AG20443 (cell line): ENCODE measurements at places on chromosomes 7 and 10.

GRCh38 chr10:88297103-88297502 is 286.0 kb downstream of the RNLS start:
- no peak for DNase-seq

DNA sequence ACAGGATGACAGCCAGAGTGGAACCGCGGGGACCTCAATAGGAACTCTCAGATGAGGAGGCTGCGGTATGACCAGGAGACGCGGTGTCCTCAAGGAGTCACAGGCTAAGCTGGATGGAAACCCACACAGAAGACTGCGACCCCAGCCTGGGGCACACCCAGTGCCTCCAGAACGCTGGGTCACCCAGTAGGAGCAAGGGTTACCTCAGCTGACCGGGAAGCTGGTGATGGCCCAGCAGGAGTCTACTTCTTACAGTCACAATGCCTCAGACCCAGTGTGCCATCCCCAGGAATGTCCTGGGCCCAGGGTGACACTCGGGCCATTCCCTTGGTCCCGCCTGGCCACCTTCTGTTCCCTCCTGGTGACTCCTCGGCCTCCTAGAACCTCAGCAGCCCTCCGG is 29.9 kb downstream of the CNPY1 start:
- no peak for DNase-seq

DNA sequence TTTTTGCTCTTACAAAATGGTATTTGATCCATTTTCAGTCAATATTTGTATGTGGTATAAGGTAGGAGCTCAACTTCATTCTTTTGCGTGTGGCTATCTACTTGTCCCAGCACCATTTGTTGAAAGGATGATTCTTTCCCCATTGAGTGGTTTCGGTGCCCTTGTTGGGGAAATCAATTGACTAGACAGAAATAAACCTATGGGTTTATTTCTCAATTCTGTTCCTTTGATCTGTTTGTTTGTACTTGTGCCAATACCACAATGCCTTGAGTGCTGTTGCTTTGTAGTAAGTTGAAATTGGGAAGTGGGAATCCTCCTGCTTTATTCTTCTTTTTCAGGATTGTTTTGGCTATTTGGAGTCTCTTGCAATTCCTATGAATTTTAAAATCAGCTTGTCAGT is 41.0 kb downstream of the SNX10 start:
- no peak for DNase-seq

DNA sequence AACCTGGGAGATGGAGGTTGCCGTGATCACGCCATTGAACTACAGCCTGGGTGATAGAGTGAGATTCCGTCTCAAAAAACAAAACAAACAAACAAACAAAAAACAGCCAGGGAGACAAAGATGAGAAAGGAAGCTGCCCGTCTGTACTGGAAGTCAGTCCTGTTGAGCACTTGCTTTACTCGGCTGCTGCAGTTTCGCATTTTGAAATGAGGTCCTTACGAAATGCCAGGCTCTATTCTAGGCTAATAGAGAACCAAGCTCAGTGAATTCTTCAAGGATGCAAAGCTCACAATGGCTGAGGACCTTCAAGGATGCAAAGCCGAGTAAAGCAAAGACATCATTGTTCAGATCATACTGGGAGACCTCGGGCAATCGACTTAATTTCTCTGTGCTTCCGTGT is 333.3 kb downstream of the CALN1 start:
- no peak for DNase-seq

DNA sequence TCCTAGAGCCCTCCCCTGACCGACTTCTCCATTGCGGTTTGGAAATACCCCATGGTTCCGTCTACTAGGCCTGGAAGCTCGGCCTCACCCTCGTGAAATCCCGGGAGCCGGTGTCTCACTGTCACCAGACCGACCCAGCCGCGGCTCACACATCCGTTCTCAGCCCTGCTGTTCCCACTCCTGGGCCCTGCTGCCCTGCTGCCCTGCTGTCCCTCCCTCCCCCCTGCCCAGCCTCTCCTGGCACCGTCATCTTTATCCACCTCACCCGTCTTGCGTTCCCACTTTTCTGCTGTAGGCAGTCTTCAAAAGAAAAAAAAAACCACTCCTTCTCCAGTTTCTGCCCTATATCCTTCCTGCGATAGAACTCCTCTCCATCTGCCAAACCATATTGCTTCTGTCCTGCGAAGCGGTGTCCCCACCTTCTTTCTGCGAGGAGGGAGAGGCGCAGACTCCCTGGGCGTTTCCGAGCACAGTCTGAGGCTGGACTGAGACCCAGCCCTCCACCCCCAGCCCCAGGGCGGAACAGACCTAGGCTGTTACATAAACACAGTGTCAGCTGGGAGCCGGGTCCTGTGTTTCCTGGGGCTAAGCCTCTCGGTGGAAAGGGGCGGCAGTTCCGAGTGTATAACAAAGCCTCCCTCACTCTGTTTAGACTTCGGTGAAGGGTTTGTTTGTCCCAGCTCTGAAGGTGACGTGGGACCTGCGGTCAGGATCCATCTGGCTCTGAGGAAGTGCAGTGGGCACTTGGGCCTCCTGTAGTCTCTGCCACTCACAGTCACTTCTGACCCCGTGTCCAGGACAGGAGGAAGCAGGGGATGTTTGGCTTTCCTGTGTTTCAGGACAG is 2.8 kb downstream of the AGAP3 start:
- peak; percentile 66 for DNase-seq

GRCh38 chr10:101769541-101770180 is 6.3 kb downstream of the FGF8 start:
- DNase-seq, result no peak

DNA sequence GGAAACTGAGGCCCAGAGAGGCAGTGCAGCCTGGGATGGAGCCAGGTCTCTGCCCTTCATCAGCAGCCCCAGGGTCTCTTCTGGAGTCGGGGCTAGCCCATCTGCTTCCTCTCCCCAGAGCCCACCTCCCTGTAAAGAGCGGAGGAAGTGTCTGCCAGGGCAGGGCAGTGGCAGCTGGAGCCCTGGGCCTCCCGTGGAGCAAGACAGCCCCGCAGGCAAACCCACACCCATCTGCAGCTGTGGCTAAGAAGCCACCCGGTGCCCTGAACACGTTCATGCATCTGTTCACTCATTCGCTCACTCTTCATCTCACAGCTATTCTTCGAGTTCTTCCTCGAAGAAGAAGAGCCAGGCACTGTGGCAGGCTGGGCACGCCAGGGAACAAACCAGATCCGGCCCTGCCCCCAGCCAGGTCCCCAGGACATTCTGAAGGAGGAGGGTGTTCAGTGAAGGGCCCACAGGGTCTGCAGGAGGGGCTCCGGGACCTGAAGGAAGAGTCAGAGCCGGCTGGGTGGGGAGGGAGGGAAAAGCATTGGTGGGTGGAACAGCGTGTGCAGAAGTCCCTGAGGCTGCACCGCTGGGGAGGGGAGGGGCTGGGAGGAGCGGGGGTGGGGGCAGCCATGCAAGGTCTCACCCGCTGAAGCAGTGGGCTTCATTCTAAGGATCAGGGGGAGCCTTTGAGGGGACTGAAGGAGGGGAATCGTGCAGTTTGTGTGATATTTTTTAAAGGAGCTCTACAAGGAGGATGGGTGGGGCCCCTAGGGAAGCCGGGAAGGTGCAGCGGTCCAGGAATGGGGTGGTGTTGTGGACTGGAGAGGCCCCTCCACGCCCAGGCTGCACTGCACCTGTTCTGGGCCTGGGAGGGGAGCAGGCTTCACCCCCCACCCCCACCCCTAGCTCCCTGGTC is 99.1 kb downstream of the UNCX start:
- no peak for DNase-seq

DNA sequence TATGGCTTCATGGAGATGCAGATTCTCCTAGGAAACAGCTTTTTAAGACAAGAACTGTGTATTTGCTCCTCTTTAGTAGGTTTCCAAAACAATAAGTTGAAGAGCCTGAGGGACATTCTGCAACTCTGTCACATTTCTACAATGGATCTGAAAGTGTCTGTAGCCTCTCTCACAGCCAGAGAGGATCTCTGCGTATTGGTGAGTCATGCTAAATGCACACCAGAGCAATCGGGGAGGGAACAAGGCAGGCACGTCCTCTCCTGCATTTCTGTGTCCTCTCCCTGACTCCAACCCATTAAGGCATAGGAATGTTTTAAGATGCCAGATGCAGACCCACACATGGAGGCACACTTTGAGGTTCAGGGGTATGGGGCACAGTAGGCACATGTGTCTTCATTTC is 1126.4 kb upstream of the GHITM start:
- DNase-seq, result peak; percentile 20

- peak; percentile 42 for DNase-seq
Measured at GRCh38 chr7:90262438-90262837, 17.5 kb downstream of the CFAP69 start.

GRCh38 chr7:79008786-79009185 is 444.7 kb downstream of the MAGI2 start:
- DNase-seq, result no peak

DNA sequence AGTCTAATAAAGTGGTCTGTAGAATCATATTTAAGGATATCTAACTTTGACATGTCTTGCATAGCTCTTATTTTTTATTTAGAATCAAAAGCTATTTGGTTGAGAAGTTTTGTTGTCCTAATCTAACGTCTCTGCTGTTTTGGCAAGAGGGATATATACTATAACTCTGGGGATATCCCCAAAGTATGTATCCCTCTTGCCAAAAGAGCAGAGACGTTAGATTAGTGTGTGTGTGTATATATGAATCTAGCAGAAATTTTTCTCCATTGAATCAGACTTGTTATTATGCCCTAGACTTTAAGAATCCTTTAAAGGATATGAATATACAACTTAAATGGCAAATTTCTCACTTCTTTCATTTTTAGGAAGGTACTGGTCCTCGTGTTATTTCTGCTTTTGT is 9.6 kb downstream of the SMC3 start:
- no peak for DNase-seq

DNA sequence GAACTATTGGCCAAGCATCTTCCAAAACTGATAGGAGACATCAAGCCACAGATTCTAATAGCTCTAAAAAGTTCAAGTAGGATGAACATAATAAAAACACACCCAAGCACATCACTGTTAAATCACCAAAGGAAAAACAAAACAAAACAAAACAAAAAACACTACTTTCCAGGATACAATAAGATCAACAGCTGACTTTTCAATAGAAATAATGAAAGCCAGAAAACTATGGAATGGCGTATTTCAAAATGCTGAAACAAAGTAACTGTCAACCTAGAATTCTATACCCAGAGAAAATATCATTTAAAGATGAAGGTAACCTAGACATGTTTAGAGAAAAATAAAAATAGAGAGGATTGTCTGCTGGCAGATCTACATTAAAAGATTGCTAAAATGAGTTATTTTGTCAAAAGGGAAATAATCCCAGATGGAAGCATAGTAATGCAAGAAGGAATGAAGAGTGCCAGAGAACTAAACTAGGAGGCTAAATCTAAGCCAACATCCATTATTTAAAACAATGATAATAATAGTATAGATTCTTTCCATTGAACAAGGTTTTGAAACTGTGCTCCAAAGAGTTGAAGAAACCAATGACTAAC is 13.9 kb downstream of the TUBAL3 start:
- no peak for DNase-seq

DNA sequence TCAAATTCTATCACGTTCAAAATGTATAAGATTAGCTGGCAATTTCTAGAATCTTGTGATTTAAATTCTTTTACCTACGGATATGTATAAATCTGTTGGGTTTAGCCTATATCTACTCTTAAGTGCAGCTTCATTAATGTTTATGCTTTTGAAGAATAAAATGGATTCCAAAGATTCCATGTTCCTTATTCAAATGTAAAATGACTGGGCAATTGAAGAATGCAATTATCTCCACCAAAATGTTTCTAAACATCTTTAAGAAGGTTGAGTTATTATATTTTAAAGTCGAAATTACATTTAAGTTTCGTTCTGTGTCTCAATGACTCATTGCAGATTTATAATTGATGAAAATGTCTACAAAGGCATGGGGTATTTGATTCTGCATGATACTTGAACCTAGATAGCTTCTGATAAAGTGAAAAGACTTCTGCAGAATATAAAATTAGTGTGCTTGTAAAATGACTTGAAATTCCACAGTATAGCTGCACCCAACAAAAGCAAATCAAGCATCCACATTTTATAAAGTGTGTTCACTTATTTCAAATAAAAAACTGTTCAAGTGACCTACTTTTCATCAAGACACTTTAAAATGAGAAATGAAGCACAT is 697.0 kb upstream of the PCDH15 start:
- no peak for DNase-seq

GRCh38 chr7:8057566-8057965 is 89.0 kb downstream of the GLCCI1 start:
- DNase-seq, result no peak

DNA sequence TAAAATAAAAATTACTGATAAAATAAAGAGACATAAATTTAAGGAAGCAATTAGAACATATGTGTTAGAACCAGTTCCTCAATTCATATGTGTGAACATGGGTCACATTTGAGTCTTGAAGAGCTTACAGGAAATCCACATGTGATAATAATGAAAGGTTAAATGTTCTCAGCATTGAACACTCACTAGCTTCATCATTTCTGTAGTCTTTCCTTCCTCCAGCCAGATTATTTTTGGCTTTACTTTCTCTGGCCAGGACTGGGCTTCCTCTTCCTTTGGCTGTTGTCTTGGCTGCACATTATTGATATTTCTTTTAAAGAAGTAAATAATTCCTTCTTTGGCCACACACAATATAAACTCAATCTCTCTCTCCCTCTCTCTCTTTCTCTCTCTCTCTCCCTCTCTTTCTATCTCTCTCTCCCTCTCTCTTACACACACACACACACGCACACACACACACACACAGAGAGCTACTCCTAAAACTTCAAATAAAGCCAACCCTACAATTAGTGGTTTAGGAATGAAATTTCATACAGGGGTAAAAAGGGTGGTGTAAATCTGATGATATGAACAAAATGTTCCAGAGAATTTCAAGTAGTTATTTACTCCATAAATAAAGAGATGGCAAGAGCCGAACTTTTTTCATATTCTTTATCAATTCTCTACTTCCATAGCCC is 171.2 kb downstream of the REEP3 start:
- no peak for DNase-seq

- peak; percentile 86 for DNase-seq
Measured at GRCh38 chr10:119022846-119023552, 6.5 kb upstream of the NANOS1 start.

GRCh38 chr10:52818019-52818418 is 45.4 kb upstream of the MBL2 start:
- peak; percentile 39 for DNase-seq

- DNase-seq, result no peak
Measured at GRCh38 chr7:151367284-151367683, 25.7 kb downstream of the NUB1 start.
